ENCODE measurements at places on chromosomes 5 and 9.

- no peak for DNase-seq
These were observed 5.9 kb downstream of the FBN2 start for GRCh38 chr5:128532127-128532526.

GRCh38 chr5:106720367-106720766 lies 950.4 kb downstream of the EFNA5 start:
- no peak for DNase-seq

- DNase-seq = no peak
These were observed 39.3 kb downstream of the SLC44A1 start for GRCh38 chr9:105283795-105284194.

- DNase-seq = peak; percentile 24
These were observed 451.7 kb downstream of the AGTPBP1 start for GRCh38 chr9:85290019-85290418.

Measured in naive thymus-derived CD4-positive, alpha-beta T cell (primary cell).